Left lung (tissue), 14 donors: ENCODE measurements at places on chromosomes 1 and 21. TPM values are rescaled to one million over a fixed set of nuclear protein-coding genes. Genes with fewer than 3 reads are reported as not detected.

The KANK4 gene
- 11.4 TPM for polyA plus RNA-seq

The CHRNB2 gene
- polyA plus RNA-seq, result 0.27 TPM

The SPRR2F gene
- polyA plus RNA-seq, result not detected

The MROH9 gene
- 0.64 TPM for polyA plus RNA-seq

The ANGPTL1 gene
- polyA plus RNA-seq, result 10.5 TPM

The SPOCD1 gene
- polyA plus RNA-seq, result 0.38 TPM

The CLDN19 gene
- polyA plus RNA-seq, result 21.5 TPM

The OR6K3 gene
- polyA plus RNA-seq, result not detected

The PLEKHG5 gene
- polyA plus RNA-seq, result 29.8 TPM
